ENCODE measurements at places on chromosomes 12 and 14. TPM values are rescaled to one million over a fixed set of nuclear protein-coding genes. Genes with fewer than 3 reads are reported as not detected.
A peak's percentile ranks its signal among the peaks of the same experiment; 100 is the strongest.

Gene PSMB11
- total RNA-seq, result not detected

Gene ZFHX2
- total RNA-seq, result 0.16 TPM

Gene TUNAR
- total RNA-seq, result not detected

Gene ZNF839
- 41.0 TPM for total RNA-seq

Gene IL31
- not detected for total RNA-seq

Gene SLC39A9
- 46.5 TPM for total RNA-seq

DNA sequence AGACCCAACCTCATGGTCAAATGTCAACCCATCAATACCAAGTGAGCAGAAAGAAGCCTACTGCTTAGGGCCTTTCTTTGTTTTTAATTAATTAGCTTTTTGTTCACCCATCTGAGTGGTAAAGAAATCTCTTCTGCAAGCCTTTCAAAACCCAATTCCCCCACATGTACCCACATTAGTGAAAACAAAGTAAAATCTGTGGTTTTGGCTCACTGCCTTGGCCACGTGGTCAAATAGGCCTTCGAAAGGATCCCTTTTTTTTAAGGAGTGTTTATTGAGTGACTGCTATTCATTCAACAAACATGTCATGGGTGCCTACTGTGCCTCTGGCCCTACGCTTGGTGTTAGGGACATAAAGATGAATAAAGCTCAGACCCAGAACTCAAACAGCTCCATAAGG is 160.1 kb downstream of the NUAK1 start:
- no peak for DNase-seq

- no peak for DNase-seq
These were observed 51.6 kb upstream of the CRY1 start for GRCh38 chr12:107144990-107145389.

DNA sequence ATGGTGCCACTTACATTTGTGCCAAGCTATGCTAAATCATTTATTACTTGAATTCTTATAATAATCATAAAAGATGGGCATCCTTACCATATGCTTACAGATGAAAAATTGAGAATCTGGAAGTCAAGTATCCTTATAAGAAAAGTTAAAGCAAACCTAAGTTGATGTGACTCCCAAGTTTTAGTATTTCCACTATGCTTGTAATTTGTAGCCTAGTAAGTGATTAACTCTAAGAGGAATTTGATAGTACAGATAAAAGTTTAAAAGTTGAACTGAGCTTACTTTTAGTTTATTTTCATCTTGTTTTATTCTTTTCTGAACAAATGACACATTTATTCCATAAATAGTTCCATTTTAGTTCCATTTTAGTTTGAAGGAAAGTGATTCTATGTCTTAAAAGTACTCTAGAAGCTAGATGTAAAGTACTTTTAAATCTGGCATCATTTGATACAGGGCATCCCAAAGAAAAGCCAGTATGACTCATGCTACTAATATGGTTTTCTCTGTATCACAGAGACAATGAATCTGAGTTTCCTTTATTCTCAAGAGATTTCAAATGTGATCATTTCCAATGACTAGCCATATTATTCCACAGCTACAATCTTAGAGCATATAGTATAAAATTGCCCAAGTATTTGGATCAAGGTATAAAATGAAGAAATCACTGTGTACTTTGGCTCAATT is 596.0 kb downstream of the SLC16A7 start:
- DNase-seq, result no peak

DNA sequence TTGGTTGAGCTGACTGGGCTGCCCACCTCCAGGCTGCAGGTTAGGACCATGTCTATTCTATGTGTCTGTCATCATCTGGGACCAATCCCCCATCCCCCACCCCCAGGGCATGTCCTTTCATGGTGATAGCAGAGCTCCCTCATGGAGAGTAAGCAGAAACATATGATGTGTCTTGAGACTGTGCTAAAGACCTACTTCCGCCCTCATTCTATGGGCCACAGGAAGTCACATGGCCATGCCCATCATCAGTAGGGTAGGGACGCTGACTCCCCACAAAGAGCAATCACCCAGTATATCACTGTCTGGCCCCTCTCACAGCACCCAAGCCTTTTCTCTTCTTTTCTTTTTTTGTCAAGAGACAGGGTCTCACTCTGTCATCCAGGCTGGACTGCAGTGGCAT is 99.7 kb downstream of the CMKLR1 start:
- DNase-seq, result no peak

- DNase-seq, result peak; percentile 79
These were observed 2.7 kb downstream of the SSH1 start for GRCh38 chr12:108854451-108855283.

- no peak for DNase-seq
These were observed 19.0 kb downstream of the RIN3 start for GRCh38 chr14:92532490-92533163.

DNA sequence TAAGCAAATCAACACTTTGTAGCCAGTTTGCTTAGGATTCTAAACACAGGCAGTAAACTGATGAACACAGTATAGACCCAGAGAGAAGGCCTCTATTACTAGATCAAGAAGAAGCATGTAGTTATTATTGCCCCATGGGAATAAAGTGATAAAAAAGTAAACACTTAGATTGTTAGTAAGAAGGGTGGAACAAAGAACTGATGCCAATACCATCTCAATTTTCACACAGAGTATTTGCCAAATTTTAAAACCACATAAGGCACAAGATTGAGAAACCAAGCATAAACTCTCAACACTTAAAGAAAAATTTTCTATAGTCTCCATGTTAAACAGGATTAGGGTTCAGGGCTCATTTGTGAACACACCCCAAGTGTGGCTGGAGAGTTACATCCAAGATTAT is 77.0 kb upstream of the SYT1 start:
- no peak for DNase-seq

- no peak for DNase-seq
These were observed 61.8 kb downstream of the FBXL14 start for GRCh38 chr12:1532375-1533165.

- no peak for DNase-seq
These were observed 27.5 kb downstream of the RFLNA start for GRCh38 chr12:124322271-124322998.

- no peak for DNase-seq
These were observed 64.8 kb upstream of the YARS2 start for GRCh38 chr12:32820376-32820931.

DNA sequence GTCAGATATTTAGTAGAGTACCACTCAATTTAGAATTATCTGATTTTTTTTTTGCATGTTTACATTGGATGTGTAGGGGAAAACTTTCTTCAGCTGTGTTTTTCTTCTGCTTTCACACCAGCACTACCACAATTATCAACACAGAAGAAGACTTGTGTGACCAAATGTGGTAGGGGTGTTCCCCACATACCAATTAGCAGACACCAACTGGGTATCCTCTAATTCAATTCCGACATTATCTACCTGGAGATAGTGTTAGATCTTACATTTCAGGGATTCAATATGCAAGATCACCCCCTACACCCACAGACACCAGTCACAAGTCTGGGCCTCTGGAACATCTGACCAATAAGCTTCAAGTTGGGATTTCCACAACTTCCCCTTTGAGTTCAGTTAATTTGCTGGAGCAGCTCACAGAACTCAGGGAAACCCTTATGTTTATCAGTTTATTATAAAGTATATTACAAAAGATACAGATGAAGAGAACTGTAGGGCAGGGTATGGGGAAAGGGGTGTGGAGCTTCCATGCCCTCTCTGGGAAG is 4.1 kb upstream of the KLRG1 start:
- no peak for DNase-seq

GRCh38 chr12:93361151-93361919 is 16.4 kb upstream of the NUDT4 start:
- no peak for DNase-seq

GRCh38 chr14:102539544-102540314 is 30.2 kb upstream of the ANKRD9 start:
- DNase-seq, result no peak

DNA sequence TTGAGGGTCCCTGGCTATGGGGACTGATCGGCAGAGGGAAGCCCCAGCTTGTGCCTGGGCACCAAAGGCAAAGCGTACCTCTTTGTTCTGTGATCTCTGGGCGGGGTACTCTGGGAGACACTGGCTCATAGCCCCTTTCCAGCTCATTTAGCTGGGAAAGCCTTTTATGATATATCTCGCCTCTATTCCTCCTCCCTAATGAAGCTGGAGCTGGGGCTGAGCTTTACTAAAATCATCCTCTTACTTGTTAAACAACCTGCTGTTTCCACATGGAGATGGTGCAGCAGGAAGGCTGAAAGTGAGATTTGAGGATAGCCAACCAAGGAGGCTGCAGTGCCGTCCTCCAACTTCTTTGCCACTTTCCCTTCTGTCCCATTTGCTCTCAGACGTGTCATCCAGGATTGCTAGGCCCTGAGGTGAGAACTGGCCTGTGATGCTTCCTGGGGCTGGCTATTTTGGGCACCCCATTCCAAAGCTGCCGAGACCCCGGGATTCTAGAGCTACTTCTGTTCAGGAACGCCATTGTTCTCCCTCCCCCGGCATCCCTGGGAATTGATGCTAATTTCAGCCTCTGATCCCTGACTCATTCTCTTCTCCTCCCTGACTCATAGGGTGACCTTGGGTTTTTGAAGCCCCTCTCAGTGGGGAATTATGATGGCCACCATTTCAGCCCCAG is 16.0 kb downstream of the PDE1B start:
- no peak for DNase-seq

Measured in suprapubic skin (tissue), 4 donors.